Stimulated activated CD8-positive, alpha-beta memory T cell treated with anti-CD3 and anti-CD28 coated beads, Interleukin-4, amount 100 ng/mL, for 4 hours (primary cell): ENCODE measurements at places on chromosomes 2 and 18.

- DNase-seq, result no peak
Measured at GRCh38 chr18:68676913-68677312, 38.0 kb downstream of the TMX3 start.

DNA sequence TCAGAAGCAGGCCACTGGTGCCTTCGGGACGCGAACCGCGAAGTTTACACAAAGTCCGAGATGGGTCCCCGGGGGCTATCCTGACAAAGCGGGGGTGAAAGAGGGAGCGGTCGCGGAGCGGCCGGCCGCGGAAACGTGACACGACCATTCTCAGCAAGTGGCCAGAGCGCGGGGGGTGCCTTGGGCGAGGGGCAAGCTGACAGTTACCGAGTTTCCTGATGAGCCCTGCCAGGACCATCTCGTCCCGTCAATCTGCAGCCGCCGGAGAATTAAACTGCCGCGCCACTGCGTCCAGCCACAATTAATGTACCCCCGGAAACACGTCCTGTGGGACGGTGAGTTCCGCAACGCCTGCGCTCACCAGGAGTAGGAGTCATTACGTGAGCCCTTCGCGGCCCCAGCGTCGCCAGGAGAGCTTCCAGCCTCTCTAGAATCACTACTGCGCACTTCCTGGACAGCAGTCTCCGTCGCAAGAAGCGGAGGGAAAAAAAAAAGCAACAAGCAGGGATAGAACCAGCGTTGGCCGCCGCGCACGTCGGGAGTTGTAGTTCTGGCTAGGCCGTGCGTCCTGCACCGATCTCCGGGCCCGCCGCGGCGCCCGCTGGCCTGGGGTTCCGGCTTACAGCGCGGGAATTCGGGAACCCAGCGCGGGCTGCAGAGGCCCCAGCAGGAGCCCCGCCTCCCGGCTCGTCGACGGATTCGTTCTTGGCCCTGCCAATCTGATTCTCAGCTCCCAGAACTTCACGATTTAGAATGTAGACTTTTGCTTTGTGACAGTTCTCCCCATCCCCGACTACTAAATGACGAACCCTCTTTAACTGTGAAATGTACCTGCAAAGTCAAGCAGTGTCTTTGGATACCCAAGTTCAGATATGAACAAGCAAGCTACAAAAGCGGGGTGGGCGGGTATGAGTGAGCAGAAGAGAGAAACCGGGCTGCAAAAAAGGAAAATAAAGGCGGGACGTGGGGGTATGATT, at the start of gene RTTN:
Gene RTTN (minus strand): TSS at position 267 of the 977 bp plus-strand sequence. CDS start 29 bp downstream, at position 238.
- peak; percentile 78 for DNase-seq

DNA sequence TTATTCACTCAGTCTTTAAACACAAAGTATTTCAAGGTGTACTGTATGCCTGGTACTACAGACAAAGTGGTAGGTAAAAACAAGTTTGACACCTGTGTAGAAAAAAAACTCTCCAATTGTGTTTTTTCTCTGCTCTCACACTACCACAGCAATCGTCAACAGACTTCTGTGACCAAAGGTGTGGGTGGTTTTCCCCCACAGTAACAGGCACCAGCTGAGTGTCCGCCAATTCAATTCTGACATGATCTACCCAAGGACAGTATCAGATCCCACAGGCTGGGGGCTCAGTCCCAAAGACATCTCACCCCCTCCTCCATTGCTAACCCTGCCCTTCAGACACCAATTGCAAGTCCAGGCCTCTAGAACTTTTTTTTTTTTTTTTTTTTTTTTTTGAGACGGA, 71.2 kb downstream of the CD226 start:
- no peak for DNase-seq

- DNase-seq, result no peak
Measured at GRCh38 chr18:74609535-74609934, 11.9 kb downstream of the ZNF407 start.

DNA sequence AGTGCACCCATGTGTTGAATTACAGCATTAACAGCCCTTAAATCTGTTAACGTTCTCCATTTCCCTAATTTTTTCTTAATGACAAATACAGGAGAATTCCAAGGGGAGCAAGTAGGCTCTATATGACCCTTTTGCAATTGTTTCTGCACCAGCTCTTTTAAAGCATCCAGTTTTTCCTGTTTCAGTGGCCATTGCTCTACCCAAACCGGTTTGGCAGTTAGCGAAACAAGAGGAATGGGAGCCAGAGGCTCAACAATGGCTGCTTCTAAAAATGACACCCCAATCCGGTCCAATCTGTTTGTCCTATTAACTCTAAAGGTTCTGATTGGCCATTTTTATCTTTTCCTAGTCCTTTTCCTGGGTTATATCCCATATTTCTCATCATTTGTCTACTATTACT, 15.1 kb upstream of the SUCLG1 start:
- DNase-seq, result no peak

GRCh38 chr2:168130346-168130745, 117.0 kb downstream of the STK39 start:
- no peak for DNase-seq

- no peak for DNase-seq
Measured at GRCh38 chr2:223055140-223055539, 3.1 kb downstream of the KCNE4 start.

DNA sequence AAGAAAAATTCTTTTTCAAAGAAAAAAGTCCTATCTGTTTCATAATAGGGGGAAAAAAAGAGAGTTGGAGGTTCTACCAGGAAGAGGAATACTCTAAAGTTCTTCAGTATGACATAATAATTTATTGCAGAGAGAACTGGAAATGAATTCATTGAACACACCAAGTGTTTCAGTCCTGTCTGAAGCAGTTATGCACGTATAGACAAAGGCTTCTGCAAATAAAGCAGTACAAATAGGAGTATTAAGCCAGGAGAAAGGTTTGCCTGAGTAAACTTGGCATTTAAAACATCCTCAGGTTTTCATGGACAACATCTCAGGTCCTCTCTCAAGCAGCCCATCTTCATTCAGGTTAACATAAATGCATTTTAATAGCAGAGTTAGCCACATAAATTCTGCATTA, 141.6 kb downstream of the CCDC148 start:
- no peak for DNase-seq

- no peak for DNase-seq
Measured at GRCh38 chr2:34492561-34493455, 893.7 kb upstream of the FAM98A start.

- DNase-seq, result peak; percentile 16
Measured at GRCh38 chr2:230824406-230824978, 40.2 kb upstream of the ITM2C start.

DNA sequence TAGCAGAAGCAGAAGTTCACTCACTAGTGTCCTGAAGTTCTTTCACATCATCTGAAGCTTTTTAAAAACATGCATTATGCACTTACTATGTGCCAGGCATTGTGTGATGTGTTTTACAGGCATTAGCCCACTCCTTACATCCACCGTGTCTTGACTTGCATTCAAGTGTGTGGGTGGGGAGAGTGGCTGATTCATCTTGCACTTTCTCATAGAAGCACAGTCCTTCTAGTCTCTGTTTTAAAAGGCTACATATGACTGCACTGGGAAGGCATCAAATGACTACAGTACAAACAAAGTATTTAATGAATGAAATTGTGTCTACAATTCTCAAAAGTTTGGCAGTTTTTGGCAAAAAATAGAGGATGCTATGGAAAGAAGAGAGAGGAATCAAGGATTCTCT, 21.6 kb upstream of the DSC3 start:
- no peak for DNase-seq

GRCh38 chr2:20182241-20182931, 42.5 kb downstream of the SDC1 start:
- no peak for DNase-seq

DNA sequence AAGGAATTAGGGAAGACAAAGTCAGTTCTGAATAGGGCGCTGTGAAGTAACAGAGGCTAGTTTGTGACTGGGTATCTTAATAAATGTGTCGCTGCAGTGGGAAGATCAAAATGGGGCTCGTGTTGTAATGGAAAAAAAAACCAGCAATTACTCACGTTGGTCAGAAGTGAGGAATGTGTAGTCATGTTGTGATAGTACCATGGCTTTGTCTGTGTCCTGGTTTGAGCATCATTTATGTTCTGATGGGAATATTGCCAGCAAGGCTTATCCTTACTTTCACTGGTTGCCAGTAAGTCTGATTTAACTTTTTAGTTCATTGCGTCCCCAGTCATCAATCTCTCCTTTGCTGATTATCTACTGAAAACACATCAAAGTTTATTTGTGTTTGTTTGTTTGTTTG, 467.6 kb downstream of the NYAP2 start:
- DNase-seq, result no peak

DNA sequence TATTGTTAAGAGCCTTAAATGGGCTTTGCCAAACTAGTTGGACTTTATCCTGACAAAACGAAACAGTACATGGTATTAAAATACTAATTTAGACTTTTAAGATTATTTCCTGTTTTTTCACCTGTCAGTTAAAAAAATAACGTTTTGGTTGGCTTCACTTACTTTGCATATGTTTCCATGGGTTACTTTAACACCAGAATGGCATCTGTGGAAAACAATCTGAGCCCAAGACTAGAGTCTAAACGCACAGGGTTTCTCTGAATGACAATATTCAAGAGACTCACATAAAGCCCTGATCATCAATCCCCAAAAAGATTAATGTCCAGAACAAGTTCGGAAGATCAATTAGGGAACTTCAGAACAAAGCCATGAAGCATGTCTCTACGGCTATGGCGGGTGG, 888.0 kb downstream of the EPHA4 start:
- DNase-seq, result no peak

DNA sequence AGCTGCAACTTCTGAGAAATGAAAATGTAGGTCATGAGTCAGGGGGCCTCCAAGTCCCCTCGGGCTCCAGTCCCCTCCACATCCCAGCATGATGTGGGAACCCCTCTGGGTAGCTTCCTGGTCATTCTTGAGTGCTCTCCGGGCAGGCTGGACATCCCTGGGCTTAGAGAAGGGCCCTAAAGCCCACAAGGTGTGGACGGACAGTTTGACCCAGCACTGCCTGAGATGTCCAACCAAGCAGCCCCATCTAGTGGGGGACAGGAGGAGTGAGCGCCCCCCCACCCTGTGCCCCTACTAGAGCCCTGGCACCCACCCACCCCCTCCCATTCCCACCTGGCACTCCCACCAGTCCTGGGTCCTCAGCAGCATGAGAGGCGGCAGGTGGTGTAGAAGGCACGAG, 46.0 kb downstream of the CYP27C1 start:
- DNase-seq, result no peak

- no peak for DNase-seq
Measured at GRCh38 chr2:196274387-196274809, 103.0 kb upstream of the STK17B start.

DNA sequence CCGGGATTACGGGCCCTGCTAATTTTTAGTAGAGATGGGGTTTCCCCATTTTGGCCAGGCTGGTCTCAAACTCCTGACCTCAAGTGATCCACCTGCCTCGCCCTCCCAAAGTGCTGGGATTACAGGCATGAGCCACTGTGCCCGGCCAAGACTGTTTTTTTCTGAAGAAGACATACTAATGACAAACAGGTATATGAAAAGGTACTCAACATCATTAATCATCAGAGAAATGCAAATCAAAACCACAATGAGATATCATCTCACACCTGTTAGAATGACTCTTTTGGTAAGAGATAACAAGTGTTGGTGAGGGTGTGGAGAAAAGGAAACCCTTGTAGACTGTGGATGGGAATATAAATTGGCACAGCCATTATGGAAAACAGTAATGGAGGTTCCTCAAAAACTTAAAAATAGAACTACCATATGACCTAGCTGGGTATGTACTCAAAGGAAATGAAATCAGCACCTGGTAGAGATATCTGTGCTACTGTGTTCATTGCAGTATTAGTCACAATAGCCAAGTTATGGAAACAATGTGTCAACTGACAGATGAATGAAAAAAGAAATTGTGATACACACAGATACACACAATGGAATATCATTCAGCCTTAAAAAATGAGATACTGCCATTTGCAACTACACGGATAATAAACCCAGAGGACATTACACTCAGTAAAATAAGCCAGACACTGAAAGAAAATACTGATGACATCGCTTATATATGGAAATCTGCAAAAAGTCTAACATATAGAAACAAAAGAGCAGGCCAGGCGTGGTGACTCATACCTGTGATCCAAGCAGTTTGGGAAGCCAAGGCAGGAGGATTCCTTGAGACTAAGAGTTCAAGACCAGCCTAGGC, 20.8 kb downstream of the SOS1 start:
- DNase-seq, result no peak

- no peak for DNase-seq
Measured at GRCh38 chr2:168185583-168186274, 61.7 kb downstream of the STK39 start.

- no peak for DNase-seq
Measured at GRCh38 chr18:61998335-61998734, 105.5 kb upstream of the RNF152 start.

DNA sequence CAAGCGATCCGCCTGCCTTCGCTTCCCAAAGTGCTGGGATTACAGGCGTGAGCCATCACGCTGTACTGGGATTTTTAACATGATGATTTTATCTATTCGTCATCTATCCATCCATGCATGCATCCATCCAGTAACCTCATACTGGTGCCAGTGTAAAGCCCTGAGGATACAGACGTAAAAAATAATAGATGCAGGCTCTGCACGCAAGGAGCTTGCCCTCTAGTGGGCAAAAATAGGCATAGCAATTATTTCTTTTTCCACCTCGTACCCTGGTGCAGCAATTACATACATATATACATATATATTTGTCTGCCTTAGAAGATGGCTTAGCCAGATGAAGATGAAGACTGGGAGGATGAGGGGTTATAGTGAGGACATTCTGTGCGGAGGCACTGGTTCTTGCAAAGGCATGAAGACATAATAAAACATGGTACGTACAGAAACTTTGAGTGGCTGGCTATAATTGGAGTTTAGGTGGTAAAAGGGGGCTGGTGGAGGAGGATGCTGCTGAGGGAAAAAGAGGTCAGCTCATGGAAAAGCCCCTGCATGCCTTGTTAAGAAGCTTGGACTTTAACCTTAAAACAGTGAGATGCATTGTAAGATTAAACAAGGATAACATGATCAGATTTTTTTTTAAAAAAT, 19.6 kb upstream of the RPIA start:
- no peak for DNase-seq

DNA sequence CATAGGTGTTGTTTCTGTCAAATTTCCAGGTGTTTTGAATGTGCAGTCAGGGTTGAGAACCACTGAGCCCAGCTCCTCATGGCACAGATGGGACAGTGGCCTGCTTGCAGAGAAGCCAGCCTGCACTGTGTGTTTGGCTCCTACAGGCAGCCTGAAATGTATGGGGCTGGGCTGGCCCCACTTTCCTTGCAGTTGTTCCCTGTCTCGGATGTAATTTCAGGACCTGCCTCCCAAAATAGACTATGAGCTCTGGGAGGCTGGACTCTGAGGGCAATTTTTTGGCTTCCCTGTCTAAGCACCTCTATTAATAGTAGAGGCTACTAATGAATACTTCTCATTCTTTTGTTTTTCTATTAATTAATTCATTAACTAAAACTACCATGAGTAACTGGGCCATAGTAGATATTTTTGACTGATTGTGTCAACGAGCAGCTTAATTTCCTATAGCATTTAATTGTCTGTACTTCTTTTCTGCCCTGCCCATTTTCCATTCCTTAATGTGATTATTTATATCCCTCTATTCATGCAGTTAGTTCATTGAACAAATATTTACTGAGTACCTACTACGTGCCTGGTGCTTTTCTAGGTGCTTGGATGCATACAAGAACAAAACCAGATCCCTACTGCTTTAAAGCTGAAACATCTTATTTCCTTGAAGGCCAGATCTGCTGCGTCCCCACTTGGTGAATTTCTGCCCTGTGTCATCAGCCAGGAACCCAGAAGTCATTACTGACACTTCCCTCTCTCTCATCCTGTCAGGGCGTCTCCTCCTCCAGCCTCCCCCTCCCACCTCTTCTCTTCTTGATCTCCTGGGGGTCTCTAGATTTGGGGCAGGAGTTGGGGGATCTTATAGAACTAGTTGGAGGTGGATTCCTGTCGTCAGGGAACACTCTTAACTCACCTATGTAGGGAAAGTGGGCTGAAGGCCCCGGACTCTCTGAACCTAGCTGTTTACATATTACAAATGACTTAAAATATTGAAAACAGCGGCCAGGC, 16.3 kb downstream of the DYSF start:
- no peak for DNase-seq
